ENCODE measurements at places on chromosomes 1 and 21. TPM values are rescaled to one million over a fixed set of nuclear protein-coding genes. Genes with fewer than 3 reads are reported as not detected.

FCRLA gene
- 294 TPM for total RNA-seq

CD5L gene
- total RNA-seq = 0.10 TPM

AGMAT gene
- 6.9 TPM for total RNA-seq

CROCC gene
- 3.3 TPM for total RNA-seq

ASCL5 gene
- not detected for total RNA-seq

CD53 gene
- total RNA-seq = 358 TPM

SGIP1 gene
- not detected for total RNA-seq

ARMH1 gene
- total RNA-seq = 18.1 TPM

ZBTB21 gene
- 21.6 TPM for total RNA-seq

CNR2 gene
- 15.1 TPM for total RNA-seq

MXRA8 gene
- total RNA-seq = 0.54 TPM

MCOLN2 gene
- 103 TPM for total RNA-seq

KCNC4 gene
- total RNA-seq = 1.8 TPM

B3GALT5 gene
- total RNA-seq = 0.08 TPM

HTR1D gene
- total RNA-seq = not detected

LYPLA2 gene
- 77.0 TPM for total RNA-seq

SH2D1B gene
- not detected for total RNA-seq

KISS1 gene
- total RNA-seq = not detected

Data from GM12878 (cell line).